ENCODE measurements at places on chromosomes 2 and 18.

GRCh38 chr2:66264354-66264753 lies 170.6 kb upstream of the MEIS1 start:
- no peaks in the 10 kb centered on the region for H3K27me3 ChIP-seq
- no peak for DNase-seq
- no peak overlapping the region for H3K4me3 ChIP-seq
- no peak overlapping the region for H3K27ac ChIP-seq
- H3K36me3 ChIP-seq, result no peaks in the 10 kb centered on the region
- no peaks in the 10 kb centered on the region for H3K4me1 ChIP-seq

DNA sequence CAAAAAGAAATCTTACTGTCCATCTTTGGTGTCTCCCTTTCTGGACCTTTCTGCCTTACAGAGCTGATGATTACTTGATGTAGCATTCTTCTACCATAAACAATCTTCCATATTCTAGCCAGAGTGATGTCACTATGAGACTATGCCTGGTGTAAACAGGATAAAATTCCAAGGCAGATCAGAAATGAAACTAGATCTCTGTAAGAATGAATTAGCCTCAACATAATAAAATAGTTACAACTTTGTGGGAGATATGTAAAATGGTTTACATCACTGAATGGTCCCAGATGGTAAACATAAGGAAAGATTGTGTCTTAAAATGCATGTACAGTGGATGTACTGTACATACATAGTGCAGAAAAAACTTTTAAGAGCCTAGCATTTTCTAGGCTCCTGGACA lies 112.3 kb upstream of the ZNF521 start:
- H3K4me3 ChIP-seq, result no peak overlapping the region
- H3K27me3 ChIP-seq, result peaks cover 11% of the 10 kb centered on the region
- H3K27ac ChIP-seq, result no peak overlapping the region

DNA sequence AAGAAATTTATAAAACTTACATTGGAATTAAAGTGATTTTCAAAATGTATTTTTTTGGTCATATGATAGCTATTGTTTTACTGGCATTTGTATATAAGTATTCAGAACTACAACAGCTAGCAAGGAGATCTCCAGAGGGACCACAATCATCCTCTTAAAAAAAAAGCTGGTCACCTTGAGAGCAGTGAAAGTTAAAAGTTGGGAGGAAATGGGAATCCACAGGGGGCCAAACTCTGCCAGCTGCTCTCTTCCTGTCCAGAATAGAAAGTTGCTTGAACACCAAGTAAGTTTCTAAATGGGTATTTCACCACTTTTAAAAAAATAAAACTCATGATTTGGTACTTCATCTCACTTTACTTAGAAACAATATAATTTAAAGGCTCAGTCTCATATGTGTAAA lies 1025.1 kb downstream of the LRP1B start:
- no peak overlapping the region for H3K27ac ChIP-seq
- no peak for DNase-seq
- H3K27me3 ChIP-seq, result no peaks in the 10 kb centered on the region
- H3K4me1 ChIP-seq, result no peaks in the 10 kb centered on the region
- H3K36me3 ChIP-seq, result no peaks in the 10 kb centered on the region

DNA sequence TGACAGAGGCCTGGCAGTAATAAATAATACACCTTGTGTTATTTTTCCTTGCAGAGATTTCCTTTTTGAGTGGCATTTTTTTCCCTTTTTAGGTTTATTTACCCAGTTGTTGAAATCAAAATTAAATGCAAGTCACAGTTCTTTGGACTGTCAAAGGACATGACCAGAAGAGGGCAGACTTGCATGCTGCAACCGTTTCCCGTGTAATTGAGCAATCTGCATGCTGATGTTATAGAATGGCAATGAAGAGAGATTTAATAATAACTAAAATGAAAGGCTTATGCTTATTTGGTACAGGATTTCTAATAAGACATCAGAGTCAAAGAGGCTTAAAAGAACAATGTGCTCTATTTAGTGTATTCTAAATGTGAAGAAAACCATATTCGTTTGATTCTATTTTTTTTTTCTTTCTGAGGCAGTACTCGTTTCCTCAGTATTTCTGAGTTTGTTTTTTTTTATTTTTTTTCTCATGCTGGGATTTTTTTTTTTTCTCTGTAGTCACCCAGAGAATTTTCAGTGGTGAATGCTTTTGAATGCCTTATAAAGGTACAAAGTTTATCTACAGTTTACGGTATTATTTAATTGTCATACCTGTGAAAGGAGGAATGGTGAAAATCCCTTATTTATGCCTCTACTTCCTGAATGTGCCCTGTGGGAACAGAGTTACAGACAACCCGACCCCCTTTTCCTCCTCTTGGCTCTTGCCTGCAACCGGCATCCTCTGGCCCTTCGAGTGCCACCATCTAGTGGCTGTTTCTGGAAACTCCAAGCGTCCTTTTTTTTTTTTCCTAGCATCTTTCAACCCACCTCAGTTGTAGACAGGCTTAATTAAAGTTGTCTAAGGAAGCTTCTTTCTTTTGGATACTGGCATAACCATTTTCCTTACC lies 368.5 kb downstream of the LRRTM1 start:
- H3K4me1 ChIP-seq, result no peaks in the 10 kb centered on the region
- DNase-seq, result no peak
- H3K4me3 ChIP-seq, result no peak overlapping the region
- H3K27me3 ChIP-seq, result no peaks in the 10 kb centered on the region

- peak overlapping the region; percentile 88 for H3K4me3 ChIP-seq
- peak overlapping the region; percentile 84 for H3K27ac ChIP-seq
- H3K36me3 ChIP-seq, result no peaks in the 10 kb centered on the region
These were observed 115.7 kb downstream of the FAM210A start for GRCh38 chr18:13610555-13611141.

Measured in natural killer cell treated with Interleukin-12 subunit alpha and Interleukin-12 subunit beta and Interleukin-15 and Interleukin-18, amount 100 ng/mL, for 72 hours (primary cell).